ENCODE measurements at places on chromosomes 2 and 18. TPM values are rescaled to one million over a fixed set of nuclear protein-coding genes. Genes with fewer than 3 reads are reported as not detected.

- DNase-seq = no peak
These were observed 84.0 kb upstream of the ACSL3 start for GRCh38 chr2:222776792-222777191.

- DNase-seq = peak; percentile 61
These were observed at the start of gene FAM110C for GRCh38 chr2:46471-47345. Gene FAM110C, minus strand, starts transcription at chr2:46505. Its CDS starts 120 bp downstream, at chr2:46385.

DNA sequence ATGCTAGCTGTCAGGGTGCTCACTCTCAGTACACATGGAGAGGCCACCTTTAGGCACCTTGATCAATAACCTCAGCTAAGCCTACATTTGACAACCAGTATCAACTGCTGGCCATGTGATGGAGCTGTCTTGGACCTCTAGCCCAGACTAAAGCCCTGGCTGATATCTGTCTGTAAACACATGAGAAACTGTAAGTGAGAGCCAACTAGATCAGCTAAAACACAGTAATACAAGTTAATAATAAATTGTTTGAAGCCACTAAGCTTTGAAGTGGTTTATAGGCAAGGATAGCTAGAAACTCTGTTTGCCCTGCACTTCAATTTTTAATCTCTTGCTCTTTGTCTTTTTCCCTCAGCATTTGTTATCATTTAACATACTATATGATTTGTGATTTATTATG is 407.1 kb downstream of the SPAG16 start:
- DNase-seq = no peak

The IL37 gene
- total RNA-seq = not detected

The DNAJC27 gene
- total RNA-seq = 6.8 TPM

Measured in activated naive CD4-positive, alpha-beta T cell treated with anti-CD3 and anti-CD28 coated beads, Interleukin-2, amount 50 U/mL, for 72 hours (primary cell).